D721Med (cell line): ENCODE measurements at places on chromosomes 7 and 10.

DNA sequence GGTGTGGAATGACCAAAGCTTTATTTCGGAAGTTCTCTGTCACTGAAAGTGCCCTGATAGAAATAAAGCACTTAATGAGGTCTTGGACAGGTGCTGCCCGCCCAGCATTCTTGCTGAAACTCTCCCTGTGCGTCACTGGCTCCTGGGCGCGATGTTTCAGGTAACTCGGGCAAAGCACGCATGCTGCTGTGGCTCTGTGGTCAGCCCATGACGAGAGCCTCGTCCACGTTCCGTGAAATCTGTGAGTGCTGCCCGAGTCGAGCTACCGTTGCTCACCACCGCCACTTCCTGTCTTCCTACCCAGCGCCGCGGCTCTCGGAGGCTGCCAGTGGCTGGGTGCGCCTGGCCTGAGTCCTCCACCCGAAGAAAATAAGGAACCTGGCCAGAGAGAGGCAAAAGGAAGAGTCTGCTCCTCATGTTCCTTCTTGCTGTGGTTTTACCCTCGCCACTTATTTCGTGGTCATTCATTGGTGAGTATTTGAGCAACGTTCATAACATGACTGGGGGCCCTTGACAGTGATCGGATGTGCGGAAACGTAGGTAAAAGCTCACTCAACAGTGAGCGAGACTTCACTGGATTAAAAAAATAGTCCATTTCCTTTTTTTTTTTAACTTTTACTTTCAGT is 95.5 kb downstream of the MAP3K8 start:
- no peak for DNase-seq

DNA sequence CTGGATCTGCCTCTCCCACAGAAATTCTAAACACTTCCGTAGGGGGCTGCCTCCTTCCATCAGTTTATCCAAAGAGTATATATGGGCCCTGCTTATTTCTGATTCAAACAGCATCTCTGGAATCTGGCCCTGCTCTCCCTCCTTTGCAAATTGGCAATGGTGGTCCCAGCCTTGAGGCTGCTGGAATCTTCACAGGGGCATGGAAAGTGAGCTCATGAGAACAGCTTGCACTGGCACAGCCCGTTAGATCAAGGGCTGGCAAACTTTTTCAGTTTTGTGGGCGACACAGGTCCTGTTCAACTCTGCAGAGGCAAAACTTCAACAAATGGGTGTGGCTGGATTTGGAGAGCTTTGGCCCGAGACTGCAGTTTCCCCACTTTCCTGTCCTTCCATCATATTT is 526.9 kb downstream of the KCNMA1 start:
- DNase-seq, result no peak

DNA sequence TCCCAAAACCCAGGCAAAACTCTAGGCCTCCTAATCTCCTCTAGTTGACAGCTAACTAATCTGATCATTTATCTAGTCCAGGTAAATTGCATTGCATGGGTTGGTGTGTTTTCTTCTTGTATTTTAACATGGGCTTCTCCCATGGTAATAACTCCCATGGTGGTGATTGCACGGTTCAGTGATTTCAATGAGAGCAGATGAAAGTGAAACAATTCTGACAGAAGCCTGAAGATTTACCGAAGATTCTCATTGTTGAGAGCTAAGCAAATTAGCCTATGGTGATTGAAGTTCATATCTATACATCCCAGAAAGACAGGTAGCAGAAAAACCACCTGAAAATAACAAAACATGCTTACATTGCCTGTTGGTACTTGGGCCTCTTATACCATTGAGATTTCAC is 26.6 kb upstream of the LIPN start:
- DNase-seq, result no peak

GRCh38 chr10:118585794-118586193 is 9.7 kb downstream of the PRLHR start:
- DNase-seq, result no peak

GRCh38 chr7:73646785-73647724 is 20.6 kb upstream of the VPS37D start:
- no peak for DNase-seq

- no peak for DNase-seq
Observed at GRCh38 chr7:157151626-157152339, 13.1 kb downstream of the UBE3C start.

- DNase-seq, result no peak
Observed at GRCh38 chr10:32070645-32071044, 14.4 kb upstream of the KIF5B start.

DNA sequence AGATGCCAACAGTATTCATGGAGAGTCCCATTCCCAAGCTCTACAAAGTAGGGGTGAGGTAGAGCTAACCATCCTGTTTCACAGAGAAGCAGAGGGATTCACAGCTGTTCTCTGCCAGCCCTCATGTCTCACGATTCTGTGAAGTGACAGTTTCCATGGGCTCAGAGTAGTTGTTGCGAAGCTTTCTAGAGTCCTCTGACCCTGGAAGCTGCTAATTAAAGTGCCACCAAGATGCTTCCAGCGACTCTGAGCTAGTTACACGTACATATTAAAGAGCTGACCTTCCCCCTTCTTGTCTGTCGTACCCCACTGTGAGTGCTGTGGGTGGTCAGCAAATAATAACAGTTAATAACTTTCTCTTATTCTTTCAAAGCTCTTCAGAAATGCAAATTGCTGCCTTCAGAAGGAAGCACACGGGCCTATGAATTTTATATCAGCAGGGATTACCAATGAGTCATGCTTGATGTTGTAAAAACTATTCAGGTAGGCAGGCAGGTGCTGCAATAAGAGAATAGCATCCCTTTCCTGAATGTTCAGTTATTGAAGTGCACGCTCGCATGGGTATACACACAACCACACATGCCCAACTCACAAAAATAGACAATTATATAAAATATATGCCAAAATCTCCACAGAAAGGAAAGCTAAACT is 34.1 kb downstream of the DNAJB9 start:
- no peak for DNase-seq

GRCh38 chr10:48804740-48805182 is 120.1 kb downstream of the WDFY4 start:
- DNase-seq, result no peak
